ENCODE measurements at places on chromosomes 3 and 15. TPM values are rescaled to one million over a fixed set of nuclear protein-coding genes. Genes with fewer than 3 reads are reported as not detected.

Gene MKRN2OS
- total RNA-seq = not detected

Gene CCDC39
- total RNA-seq = 0.90 TPM

Gene MFGE8
- 829 TPM for total RNA-seq

Gene CXCR6
- total RNA-seq = 0.42 TPM

Gene ADPRH
- total RNA-seq = 17.9 TPM

Gene LRRIQ4
- total RNA-seq = not detected

Gene C3orf52
- 2.1 TPM for total RNA-seq

Gene GOLIM4
- 42.8 TPM for total RNA-seq

Gene ARGFX
- total RNA-seq = not detected

Gene AAGAB
- 29.2 TPM for total RNA-seq

Gene CADM2
- total RNA-seq = 0.57 TPM

Gene UPK1B
- not detected for total RNA-seq

Gene CX3CR1
- total RNA-seq = 1.9 TPM

Gene ALDH1A3
- 29.9 TPM for total RNA-seq

Gene TMA7
- 178 TPM for total RNA-seq

Gene GOLGA6L4
- total RNA-seq = 5.0 TPM

Gene AADACL2
- 1.2 TPM for total RNA-seq

Gene OR5H2
- not detected for total RNA-seq

Gene ITIH1
- total RNA-seq = 1.3 TPM

Gene DZIP1L
- 10.9 TPM for total RNA-seq

Gene ZMYND10
- 0.24 TPM for total RNA-seq

Gene IQCF5
- not detected for total RNA-seq

Gene CDHR4
- total RNA-seq = 0.29 TPM

Gene A4GNT
- total RNA-seq = not detected

Gene PPM1L
- 12.3 TPM for total RNA-seq

Gene C3orf22
- not detected for total RNA-seq

Gene IGSF11
- total RNA-seq = 0.57 TPM

Gene STX19
- not detected for total RNA-seq

Gene HTR3E
- not detected for total RNA-seq

Gene SPATA12
- total RNA-seq = not detected

Gene GOLGA8S
- 0.60 TPM for total RNA-seq
